ENCODE measurements at places on chromosomes 7 and 10.
A peak's percentile ranks its signal among the peaks of the same experiment; 100 is the strongest.

DNA sequence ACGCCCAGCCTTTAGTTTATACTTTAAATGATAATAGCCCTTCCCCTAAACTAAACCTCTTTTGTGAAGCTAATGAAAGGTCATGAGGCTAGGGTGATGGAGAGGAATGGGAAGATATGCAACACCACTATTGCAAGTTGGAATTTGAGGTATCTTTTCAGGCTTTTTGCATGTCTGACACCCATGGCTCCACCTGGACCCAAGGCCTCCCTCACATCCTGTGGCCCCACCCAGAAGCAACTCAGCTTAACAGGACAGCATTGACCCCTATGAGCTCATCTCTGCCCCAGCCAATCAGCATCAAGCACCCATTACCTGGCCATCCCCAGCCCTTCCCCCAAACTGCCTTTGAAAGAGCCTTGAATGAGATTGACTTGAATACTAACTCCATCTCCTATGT is 674.2 kb upstream of the NRP1 start:
- DNase-seq, result no peak

DNA sequence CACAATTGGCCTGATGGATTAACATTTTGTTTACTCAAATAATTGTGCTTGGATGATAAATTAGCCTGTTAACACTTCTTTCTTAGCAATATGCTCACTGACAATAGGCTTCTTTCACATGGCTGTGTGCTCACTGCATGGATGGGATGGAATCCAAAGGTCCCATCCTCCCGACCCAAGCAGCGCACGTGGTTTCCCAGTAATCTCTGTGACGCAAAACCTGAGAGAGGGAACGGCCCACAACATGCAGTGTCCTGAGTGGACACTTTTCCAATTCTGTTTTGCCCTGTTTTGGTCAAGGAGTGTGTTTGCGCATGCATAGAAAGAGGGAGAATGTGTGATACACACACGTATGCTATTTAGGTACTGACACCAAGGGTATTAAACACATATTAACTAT is 42.1 kb upstream of the RASGEF1A start:
- DNase-seq, result peak; percentile 70

DNA sequence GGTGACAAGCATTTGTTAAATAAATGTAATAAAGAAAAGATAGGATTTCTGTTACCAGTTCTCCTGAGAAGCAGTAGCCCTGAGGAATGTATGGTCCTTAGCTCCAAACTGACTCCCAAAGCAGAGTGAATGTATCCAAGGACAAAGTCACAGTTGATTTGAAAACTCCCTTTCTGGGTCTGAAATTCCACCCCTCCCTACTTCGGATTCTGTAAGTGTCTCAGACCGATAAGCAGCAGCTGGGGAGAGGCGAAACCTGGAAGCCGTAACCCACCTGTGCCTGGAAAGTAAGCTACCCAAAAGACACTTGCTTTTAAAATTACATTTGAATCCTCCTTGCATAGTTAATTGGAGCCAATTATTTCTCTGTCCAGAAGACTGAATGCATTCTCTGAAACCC is 122.9 kb upstream of the FRMD4A start:
- DNase-seq, result no peak

GRCh38 chr7:74153736-74154135 is 20.4 kb upstream of the EIF4H start:
- DNase-seq, result no peak

GRCh38 chr7:134755422-134756022 is 23.9 kb upstream of the CALD1 start:
- no peak for DNase-seq

GRCh38 chr10:70761031-70761601 is 24.1 kb downstream of the TBATA start:
- DNase-seq, result no peak

GRCh38 chr7:147170341-147171012 is 1053.9 kb downstream of the CNTNAP2 start:
- no peak for DNase-seq

DNA sequence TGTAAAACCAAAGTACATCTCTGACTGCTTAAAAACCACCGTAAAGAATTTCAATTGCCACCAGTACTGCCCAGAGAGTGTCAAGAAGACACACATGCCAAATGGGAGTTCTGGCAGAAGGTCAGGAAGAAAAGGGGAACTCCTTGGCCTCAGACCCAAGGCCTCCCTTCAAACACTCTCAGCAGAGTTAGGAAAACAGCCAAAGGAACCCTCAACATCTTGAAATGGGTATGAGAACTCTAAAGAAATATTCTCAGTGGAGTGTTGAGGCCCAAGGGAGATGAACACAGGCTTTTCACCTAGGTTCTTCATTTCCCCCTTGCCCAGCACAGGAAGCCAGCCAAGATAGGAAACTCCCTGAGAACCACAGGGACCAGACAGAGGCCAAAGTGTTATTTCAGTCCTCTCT is 96.1 kb upstream of the ASAH2 start:
- DNase-seq, result no peak

DNA sequence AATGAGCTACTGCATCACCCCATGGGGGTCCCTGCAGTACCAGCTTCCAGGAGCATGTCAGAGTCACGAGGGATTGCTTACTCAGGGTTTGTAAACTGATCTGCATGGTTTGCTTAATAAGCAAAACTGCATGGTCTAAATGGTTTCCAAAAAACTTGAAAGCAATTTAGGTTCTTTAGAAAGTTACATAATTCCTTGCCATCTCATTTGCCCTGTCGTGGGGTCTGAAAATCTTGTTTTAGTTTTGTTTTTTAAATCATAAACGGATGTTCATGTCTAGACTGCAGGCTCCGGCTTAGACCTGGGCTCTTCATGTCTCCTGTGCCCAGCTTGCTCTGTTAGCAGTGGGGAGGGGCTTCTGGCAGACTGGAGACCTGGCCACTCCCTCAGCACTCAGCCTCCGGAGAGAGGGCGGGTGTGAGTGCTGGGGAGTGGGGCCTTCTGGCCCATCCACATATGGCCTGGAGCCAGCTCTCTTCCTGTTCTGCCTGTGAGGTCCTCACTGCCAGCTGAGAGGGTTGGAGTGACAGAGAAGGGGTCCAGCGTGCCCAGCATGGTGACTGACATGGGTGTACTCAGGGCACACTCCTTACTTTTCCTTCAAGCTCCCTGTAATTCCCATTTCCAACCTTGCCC is 17.5 kb downstream of the PRF1 start:
- DNase-seq, result no peak

DNA sequence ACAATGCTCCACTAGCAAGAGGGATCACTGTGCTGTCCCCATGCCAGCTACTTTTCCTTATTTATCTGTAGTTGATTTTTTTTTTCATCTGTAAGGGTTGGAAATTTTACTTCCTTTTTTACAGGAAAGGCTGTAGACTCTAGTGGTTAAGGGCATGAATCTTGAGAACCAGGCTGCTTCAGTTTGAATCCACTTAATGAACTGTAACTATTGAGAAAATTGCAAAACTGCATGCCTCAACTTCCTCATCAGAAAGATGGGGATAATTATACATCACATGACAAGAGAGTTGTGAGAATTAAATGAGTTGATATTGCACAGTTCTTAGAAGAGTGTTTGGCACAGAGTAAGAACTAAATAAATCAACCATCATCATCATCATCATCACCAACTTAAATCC is 106.4 kb upstream of the GSDME start:
- no peak for DNase-seq

DNA sequence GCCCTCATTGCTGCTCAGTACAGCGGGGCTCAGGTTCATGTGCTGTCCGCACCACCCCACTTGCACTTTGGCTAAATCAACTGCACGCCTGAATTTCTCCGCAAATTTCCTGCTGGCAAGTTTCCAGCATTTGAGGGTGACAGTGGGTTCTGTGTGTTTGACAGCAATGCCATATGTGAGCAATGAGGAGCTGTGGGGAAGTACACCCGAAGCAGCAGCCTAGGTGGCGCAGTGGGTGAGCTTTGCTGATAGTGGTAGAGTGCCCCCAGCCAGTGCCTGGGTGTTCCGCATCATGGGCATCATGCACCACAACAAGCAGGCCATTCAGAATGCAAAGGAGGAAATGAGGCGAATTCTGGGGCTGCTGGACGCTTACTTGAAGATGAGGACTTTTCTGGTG is 103.9 kb upstream of the POT1 start:
- DNase-seq, result no peak

- DNase-seq, result no peak
Measured at GRCh38 chr7:45138433-45139267, 18.9 kb upstream of the RAMP3 start.

DNA sequence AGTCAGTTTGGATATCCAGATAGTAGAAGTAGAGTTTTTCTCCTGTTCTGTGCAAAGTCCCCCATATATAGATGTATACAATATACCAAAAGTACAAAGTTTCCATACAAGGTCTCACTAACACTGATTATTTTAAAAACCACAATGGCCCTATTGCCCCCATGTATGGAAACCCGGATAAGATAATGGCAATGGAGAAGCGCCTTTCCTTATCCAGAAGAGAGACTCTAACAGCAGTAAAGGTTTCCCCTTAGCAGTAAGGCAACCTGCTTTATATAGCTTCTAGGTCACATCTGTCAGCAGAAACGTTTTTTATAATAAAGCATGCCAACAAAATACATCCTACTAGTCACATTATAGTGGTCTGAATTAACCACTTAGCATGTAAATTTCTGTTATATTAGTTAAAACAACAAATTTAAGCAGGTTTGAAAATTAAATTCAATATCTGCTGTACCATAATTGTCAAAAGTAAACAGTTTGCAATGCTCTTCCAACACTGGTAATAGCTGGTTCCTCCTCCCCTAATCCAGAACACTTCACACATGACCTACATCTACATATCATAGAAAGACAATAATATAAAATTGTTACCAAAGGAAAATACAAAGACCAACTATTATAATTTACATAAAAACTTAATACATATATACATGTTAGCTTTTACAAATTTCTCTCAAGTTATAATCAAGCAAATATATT is 22.4 kb downstream of the USP6NL start:
- DNase-seq, result no peak

DNA sequence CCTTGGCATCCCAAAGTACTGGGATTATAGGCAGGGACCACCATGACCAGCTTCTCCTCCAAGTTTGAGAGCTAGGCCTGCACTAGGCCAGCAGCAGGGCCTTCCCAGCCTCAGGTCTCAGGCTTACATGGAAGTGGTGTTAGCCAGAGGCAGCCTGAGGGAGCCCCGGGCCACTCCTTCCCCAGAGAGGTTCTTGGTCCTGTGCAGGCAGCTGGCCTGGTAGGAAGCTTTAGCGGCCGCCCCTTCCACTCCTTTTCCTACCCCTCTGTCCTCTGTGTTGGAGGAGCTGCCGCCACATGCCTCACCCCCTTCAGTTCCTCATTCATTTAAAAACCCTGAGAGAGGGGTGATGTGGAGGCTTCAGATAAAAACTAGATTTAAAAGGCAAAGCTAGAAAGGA is 40.3 kb downstream of the TSPAN15 start:
- DNase-seq, result no peak

DNA sequence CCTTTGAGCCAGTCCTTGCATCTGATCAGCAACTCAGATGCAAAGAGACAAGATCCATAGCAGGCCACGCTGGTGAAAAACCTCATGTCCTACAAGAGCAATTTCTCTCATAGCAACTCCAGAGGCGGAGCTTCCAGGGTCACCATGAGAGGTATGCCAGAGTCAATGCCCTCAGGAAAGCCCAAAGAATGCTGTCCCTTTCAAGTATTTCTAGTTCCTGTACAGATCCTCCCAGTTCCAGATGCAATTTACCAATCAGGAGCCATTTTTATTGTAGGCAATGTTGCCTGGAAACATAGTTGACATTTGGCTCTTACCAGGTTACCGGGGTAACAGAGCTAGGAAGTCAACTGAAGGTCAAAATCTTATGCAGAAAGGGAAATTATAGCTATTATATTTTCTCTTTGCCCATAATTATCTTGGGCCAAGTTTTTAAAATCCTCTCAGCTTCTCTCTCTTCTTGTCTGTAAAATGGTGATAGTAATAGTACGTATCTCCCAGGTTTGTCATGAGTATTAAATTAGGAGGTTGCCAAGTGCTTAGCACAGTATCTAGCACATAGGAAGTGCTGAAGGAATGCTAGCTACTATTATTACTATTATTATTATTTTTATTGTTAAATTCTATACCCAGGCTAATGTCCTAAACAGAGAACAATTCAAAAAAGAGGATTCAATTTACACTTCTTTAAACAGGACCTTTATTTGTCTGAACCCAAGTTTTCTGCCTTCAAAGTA is 46.3 kb upstream of the TM9SF3 start:
- DNase-seq, result no peak

GRCh38 chr10:5628451-5629302 is 37.7 kb downstream of the ASB13 start:
- DNase-seq, result no peak

DNA sequence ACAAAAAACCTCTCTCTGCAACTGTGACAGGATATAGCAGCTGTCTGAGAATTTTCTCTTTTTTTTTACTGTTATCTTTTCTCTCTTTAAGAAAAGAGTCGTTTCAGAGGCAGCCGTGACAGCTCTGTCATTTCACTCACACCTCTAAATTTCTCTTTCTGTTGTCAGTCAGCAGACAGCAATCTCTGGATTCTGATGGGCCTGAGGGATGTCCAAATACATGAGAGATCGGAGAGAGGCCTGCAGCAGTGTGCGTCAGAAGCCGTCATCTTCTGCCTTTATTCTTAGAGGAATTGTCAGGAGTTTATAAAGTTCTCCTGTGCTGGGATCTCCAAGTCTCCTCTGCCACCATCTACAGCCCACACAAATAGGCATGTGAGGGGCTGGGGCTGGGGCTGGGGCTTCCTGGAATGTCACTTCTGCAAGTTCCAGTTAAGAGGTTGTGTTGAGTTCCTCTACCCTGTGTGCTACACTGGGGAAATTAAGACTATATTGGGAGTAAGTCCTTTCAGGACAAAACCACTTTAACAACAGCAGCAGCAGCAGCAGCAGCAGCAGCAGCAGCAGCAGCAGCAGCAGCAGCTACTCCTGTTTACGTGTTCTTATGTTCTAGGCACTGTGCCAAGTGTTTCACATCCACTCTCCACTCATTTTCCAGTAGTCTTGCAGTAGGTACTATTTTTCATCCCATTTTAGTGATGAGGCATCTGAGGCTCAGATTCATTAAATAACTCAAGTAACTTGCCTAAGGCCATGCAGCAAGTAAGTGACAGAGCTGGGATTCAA is 541.3 kb downstream of the LRMDA start:
- no peak for DNase-seq

DNA sequence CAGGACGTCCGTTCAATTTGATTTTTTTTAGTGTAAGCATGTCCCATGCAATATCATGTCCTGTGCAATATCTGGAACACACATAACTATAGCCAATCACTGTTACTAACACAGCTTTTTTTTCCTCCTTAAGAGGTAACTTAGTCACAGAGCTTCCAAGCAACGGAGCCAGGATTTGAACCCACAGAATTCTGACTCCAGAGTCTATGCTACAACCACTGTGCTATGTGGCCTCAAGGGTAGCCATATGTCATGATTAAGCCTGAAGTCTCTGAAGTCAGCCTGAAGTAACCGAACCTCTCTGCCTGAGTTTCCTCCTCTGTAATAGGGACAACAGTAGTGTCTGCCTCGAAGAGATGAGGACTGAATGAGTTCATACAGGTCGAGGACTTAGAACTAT is 42.2 kb upstream of the TCF7L2 start:
- no peak for DNase-seq
